ENCODE measurements at places on chromosomes 5 and 9.

DNA sequence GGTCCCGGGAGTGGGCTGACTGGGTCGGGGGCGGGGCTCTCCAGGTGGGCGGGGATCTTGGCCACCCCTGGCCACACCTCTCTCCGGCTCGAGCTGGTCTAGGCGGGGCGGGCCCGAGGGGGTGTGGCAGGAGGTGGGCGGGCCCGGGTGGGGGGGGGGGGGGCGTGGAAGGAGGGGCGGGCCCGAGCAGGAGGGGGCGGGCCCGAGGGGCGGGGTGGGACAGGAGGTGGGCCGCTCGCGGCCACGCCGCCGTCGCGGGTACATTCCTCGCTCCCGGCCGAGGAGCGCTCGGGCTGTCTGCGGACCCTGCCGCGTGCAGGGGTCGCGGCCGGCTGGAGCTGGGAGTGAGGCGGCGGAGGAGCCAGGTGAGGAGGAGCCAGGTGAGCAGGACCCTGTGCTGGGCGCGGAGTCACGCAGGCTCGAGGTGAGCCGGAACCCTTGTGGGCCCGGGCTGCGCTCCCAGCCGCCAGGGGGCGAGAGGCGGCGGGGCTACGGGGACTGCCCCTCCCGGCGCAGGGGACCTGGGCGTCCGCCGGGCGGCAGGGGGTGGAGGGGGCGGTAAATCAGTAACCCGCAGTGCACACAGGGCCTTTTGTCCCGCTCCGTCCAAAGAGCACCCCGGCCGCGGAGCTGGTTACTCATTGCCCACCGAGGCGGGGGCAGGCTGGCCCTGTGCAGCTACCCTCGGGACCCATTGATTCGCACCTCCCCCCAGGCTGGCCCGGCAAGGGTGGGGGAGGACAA, at the start of gene FGFR4:
Gene FGFR4 (plus strand): TSS at position 262 of the 744 bp plus-strand sequence. CDS start 2,688 bp downstream, outside the sequence.
- DNase-seq = peak; percentile 59

- DNase-seq = no peak
Measured at GRCh38 chr9:130660683-130661450, 3.5 kb upstream of the PRDM12 start.

DNA sequence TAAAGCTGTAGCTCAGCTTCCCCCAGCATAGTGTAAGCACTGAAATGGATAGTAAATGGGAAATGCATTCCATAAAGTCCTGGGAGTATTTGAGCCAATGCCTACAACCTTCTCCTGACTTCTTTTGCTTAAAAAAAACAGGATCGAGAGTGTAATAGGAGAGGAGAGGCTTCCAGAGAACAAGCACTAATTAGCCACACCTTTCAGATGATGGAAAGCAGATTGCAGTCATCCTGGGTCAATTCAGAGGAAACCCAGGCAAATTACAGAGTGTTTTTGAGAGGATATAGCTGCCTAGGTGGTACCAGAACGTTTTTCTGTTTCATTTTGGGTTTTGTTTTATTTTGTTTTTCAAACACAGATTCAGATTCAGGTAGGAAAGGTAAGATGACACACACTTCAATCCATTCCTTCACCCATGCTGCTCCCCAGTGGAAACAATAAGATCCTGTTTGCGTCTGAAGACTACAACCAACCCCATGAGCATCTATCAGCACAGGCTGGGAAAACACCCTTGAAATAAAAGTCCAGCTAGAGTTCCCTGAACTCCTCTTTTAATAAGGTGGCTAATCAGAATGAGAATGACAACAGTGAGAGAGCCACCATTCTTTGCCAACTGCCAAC, 95.6 kb downstream of the RFK start:
- DNase-seq = no peak

GRCh38 chr9:29668732-29669131, 2095.5 kb upstream of the C9orf72 start:
- DNase-seq = no peak

- no peak for DNase-seq
Measured at GRCh38 chr5:98735806-98736507, 37.5 kb upstream of the RGMB start.

DNA sequence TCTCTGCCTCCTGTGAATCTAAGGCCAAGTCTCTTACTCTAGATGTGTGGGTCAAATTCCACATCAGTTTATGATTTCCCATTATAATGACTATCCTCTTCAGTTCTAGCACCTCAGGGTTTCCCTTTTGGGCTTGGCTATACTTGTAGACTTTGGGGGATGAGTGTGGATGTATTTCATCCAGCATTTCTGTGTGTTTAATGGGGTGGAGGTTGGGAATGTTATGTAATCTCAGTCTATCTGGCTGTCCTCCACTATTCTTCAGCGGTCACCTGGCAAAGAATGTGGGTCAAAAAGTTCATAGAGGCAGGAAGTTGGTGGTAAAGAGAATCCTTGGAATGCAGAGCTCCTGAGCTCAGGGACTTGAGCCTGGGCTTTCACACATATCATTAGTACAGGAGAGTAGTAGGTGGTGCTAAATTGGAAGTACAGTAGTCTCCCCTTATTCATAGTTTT, 64.9 kb downstream of the CFAP95 start:
- DNase-seq = no peak

Measured in T-helper 2 cell treated with Interferon-gamma antibody and Interleukin-4, amounts not matched to agents 5 μg/mL and 100 μg/mL, for 36 hours (primary cell).